Tibial nerve (tissue), 4 donors: ENCODE measurements at places on chromosomes 11 and 22.

- no peak for DNase-seq
Measured at GRCh38 chr11:57397394-57397990, 7.0 kb upstream of the PRG2 start.

DNA sequence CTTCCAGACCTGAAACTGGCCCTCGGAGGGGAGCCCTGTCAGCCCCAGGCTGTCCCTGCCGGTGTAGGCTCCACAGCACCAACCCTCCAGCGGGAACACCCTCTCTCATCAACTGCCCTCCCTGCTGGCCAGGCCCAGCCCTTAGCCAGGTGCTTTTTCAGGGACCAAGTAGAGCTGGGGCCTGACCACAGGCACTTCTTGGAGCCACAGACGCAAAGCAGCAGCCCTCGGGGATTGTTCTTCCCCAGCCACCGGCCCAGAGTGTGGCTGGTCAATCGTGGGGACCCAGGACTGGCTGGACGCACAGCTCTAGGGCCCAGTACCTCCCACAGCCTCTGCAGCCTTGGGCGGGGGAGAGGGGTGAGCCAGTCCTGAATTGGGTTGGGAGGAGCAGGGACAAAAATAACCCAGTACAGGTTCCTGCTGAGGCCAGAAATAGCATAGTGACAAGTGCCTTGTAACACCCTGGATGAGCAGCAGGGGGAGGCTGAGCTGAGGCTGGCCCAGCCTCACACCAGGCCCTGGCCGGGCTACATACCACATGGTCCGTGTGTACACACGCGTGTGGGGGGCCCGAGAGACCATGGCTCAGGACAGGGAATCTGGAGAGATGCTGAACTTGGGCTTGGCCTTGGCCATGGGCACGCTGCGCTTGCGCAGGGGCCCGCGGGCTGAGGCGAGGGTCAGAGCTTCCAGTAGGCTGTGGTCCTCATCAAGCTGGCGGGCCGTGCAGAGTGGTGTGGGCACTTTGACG, 2.0 kb downstream of the KCNJ11 start:
- DNase-seq: no peak

GRCh38 chr22:43750751-43751150, 61.4 kb downstream of the EFCAB6 start:
- DNase-seq: no peak

DNA sequence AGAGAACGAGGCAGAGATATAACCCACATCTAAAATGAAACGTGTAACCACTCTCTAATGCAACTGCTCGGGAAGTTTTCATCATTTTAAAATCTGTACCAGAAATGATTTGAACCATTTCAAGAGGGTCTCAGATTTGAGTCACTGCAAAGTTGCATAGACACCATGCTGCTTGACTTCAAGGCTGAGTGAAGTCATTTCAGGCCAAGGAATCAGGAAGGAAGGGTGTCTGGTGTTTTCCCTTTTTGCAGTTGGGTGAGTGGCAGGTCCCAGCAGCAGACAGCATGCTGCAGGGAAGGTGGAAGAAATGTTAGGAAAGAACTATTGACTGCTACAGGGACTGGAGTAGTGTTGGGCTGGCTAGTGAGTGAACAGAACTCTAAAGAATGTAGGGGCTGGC, 16.5 kb downstream of the TANGO2 start:
- no peak for DNase-seq

DNA sequence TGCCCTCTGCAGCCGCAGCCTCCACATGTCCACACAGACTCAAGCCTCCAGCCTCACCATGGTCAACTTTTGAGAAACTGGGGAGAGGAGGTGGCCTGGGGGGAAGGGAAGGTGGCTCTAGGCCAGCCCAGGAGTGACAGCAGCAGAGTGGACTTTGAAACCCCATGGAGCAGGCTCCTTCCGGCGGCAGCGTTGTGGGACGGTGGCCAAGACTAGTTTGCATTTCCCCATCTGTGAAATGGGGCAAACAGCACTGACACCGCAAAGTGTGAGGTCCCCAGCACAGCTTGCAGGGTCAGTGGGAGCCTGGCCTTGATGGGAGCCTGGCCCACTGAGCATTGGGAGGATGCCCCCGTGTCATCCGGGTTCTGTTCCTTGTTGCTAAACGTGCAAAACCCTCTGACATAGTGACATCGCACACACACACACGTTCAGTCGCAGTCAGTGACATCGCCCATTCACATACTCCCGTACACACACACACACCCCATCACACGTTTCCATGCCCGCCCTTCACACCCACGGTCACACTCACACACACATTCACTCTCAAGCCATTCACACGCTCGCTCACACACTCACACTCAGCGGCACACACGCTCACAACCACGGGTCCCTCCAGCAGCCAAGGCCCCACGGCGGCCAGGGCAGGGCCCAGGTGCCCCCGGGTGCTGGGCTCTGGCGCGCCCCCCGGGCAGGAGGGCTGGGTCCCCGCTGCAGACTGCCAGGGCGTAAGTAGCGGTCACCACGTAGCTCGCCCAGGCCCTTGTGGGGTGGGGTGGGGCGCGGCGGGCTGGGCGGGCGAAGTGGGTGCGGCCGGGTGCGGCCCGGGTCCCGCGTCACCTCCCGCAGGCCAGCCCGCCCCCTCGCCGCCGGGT, 585 bp downstream of the CYB5R3 start:
- no peak for DNase-seq

DNA sequence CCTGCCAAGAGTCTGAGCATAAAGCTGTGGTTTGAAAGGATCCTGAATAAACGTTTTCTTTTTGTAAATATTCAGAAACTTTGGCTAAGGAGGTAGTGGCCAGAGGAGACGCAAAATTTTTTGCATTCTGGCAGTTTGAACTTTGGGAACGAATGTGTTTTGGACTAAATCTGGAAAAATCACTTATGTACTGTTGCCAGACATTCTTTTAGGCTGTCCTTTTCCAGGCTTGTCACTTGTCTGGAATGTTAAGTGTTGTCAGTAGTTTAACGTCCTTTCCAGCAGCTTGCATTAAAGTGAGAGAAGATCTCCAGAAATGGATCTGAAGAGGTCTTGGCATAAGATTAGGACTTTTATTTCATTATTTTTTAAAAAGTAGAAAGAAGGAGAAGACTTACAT, 18.5 kb downstream of the SPECC1L start:
- DNase-seq: no peak

GRCh38 chr11:116931206-116931953, 94.0 kb upstream of the APOA1 start:
- no peak for DNase-seq

DNA sequence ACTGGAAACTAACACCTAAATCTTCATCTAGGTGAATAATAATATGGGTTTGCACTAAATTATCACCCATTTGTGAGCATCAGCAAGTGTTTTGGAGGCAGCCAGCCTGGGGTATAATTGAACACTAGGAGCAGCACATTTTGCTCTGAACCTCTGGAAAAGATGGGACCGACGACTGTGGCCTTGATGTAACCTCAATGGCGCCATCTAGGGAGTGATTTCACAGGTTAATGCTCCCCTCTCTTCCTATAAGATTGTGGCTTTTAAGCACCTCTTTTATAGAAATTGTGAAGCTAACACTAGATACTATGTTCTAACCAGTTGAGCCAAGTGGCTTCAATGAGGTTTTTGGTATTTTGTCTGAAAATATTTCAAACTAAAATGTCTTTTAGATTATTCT, 203.7 kb downstream of the NELL1 start:
- DNase-seq: no peak

DNA sequence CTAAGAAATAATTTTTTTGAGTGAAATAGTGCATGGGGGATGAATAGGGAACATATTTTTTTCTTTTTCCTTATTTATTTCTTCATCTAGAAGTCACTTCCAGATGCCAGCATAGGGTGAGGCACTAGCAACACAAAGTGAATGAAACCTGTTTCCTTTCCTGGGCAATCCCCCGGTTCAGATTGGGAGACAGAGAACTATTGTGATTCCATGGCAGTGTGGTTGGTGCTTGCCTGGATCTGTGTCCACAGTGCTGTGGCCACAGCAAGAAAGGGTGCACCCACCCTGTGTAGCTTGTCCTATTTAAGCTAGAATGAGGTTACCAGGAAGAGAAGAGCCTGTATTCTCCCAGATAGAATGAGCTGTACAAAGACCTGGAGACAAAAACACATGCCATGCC, 57.6 kb downstream of the SLC5A1 start:
- no peak for DNase-seq

DNA sequence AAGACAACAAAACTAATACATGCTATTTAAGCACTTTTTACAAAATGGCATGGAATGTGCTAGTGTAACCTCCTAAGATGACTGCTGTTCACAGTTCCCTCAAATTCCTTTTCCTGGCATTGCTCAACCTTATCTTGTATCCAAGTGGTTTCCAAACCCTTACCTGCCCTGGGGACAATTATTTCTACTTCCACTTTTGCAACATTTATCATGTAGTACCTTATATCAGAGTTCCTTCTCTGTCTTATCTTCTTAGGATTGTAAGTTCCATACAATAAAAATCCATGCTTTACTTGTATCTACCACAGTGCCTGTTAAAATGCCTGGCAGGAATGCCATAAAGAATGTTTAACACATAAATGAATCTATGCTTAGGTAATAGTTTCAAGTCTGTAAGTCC, 109.2 kb upstream of the MTMR2 start:
- no peak for DNase-seq

DNA sequence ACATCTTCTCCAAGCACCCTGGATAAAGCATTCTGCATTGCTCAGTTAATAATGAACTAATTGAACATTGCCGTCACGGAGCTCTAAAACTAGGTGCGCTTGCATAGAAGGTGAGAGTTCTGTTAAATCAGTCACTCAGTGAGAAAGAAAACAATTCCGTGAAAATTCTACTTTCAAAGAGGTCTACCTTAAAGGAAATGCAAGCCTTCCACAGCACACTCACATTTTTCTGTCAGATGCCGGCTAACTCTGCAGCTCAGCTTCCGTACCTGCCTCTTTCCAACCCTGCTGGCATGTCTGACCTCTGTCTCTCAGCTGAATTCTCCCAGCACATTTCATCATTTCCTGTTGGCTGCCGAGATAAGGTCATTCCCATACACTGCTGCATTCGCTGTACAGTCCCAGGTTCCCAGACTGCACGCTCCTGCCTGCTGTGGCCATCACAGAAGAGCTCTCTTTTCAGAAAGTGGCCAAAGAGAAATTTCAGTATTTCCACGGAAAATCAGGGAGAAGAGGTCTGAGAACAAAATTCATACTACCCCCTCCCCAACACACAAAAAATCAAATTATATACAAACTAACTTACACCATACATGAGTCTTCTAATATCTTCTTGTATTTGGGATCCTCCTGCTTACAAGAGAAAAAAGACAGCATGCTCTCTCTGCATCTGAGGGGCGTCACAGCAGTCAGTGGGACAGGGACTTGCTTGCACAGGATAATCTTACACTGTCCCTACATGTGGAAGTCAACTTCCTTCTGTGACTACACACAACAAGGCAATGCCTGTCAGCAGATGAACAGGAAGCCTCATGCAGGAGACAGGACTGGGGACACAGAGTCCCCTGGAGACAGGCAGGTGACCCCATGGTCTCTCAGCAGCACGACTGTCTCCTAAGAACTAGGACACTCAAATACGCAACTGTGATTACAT, 55.1 kb downstream of the PACSIN2 start:
- no peak for DNase-seq

GRCh38 chr11:72013765-72014711, 15.3 kb downstream of the IL18BP start:
- DNase-seq: no peak

DNA sequence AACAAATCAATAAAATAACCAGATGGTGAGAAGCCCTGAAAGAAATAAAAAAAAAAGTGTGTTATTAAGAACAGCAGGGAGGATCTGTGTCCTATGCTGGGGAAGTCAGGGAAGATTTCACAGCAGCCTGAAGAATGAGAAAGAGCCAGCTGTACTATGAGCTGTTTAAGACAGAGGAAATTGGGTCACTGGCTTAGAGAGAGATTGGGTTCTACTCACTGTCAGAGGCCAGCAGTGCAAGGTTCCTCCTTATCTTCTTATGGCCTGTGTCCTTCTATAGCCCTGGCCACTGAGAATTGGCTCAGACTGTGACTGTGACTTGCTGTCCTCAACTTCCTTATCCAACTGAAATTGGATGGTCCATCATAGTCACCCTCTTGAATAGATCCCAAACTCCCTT, 54.8 kb upstream of the FDX1 start:
- no peak for DNase-seq

- DNase-seq: no peak
Measured at GRCh38 chr11:24828938-24829605, 332.2 kb downstream of the LUZP2 start.

- DNase-seq: no peak
Measured at GRCh38 chr11:40679276-40679675, 780.2 kb downstream of the LRRC4C start.

DNA sequence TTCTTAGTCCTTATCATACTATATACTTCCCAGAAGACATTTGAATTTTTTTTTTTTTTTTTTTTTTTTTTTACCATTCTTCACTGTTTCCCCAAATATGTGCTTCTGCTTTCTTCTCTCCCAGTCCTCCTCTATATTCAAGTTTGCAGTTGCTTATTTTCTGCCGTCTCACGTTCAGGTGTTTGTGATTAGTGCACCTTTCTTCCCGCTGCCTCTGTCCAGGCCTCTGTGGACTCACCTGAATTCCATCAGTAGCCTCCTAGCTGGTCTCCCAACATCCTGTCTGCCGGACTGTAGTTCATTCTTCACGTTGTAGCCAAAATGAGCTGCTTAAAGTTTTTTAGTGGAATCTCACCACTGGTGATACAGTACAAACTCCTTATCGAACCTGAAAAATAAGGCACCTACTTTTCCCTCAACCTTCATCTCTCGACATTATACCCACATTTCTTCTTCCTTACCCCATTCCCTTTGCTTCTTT, 795 bp upstream of the MSANTD4 start:
- DNase-seq: no peak

DNA sequence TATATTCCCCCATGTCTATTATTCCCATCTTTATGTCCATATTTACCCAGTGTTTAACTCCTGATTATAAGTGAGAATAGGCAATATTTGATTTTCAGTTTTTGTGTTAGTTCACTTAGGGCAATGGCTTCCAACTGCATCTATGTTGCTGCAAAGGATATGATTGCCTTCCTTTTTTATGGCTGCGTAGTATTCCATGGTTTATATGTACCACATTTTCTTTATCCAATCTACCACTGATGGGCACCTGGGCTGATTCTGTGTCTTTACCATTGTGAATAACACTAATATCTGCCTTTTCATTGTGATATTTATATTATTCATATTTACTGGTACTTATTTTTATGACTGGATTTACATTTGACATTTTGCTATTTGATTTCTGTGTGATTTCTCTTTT, 649.6 kb downstream of the NTM start:
- DNase-seq: no peak

GRCh38 chr22:45644714-45645113, 26.9 kb upstream of the ATXN10 start:
- DNase-seq: no peak

- DNase-seq: no peak
Measured at GRCh38 chr11:10426475-10426874, 28.6 kb upstream of the AMPD3 start.
